Activated CD4-positive, alpha-beta T cell treated with anti-CD3 and anti-CD28 coated beads, Interleukin-2, amount 50 U/mL, for 16 hours (primary cell): ENCODE measurements at places on chromosomes 3 and 15.
A peak's percentile ranks its signal among the peaks of the same experiment; 100 is the strongest.

DNA sequence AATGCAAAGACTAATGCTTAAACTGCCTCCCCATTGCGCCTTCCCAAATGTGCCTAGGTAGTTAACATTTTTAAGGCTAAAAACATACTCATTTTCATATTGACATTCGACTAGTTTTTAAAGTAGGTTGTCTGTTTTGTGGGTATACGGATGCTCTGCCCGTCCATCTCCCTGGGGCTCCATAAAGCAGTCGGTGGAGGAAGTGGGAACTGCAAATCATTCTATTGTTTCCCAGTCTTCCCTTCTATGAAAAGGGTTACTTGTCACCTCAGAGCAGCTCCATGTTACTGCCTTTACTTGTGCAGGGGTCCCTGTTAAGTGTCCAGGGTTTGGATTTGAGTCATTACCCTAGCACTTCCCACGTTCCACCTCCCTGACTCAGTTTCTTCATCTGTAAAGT, 10.9 kb downstream of the CHCHD6 start:
- DNase-seq, result no peak

GRCh38 chr3:158522221-158523136, 48.5 kb upstream of the MLF1 start:
- DNase-seq, result no peak

DNA sequence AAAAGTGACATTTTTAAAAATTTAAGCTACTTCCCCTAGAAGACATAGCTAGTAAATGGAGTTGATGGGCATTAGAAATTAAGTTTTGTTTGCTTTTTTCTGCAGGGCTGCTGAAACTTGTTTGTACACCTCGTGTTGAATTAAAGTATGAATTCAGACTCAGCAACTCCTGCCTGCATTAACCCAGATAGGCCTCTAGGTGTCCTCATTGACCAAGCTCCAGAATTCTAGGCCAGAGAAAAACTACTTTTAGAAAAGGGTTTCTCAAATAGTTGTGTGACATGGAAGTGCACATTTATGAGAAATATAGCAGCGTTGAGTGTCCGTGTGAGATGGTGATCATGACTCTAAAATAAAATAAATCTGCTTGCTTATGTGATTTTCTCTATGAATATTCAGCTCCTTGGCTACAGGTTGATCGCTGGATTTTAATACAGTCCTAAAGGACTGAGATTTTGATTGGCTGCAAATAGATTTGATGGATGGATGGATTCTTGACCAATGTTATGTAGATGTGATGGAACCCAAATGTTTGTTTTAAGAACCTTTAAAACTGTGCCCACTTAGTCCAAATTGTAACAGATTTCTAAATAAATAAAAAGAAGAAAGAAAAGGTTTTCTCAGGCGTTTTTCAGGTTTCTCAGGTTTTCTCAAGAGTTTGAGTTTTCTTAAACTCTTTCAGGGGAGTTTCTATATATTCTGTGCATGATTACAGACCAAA, 39.4 kb upstream of the LMOD3 start:
- DNase-seq, result peak; percentile 74

GRCh38 chr3:150653110-150653561, 50.0 kb downstream of the SELENOT start:
- DNase-seq, result peak; percentile 7

DNA sequence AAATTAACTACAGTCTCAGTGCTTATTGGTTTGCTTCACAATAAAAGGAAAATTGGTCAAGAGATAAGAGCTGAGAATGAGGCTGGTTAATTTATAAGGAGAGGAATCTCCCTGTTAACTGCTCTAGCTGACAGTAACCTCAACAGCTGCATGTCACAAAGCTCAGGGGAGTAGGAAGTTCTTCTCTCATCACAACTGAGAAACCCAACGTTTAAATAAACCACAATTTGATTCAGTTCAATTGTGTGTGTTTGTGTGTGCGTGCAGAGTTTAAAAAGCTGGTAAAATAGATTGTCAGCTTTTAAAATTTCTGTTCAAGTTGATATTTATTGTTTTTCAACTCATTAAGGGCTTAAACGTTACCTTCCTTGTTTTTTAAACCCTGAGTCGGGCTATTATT, 3.5 kb upstream of the TGFBR2 start:
- no peak for DNase-seq

DNA sequence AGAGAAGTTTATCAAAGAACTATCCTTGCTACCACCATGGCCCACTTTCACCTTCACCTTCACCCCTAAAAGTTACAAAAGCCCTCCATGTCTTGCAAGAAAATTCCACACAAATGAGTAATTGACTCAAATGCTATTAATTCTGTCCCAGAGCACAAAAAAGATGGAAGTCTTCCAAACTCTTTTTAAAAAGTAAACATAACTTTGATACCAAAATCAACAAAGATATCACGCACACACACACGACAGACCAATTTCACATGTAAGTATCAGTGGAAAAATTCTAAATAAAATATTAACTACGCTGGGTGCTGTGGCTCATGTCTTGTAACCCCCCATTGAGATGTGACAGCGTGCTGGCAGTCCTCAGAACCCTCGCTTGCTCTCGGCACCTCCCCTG, 1.1 kb upstream of the MCCC1 start:
- DNase-seq, result no peak

- DNase-seq, result no peak
These were observed 12.3 kb upstream of the PLD1 start for GRCh38 chr3:171822431-171823106.

- DNase-seq, result no peak
These were observed 22.6 kb upstream of the C3orf70 start for GRCh38 chr3:185175370-185175987.

DNA sequence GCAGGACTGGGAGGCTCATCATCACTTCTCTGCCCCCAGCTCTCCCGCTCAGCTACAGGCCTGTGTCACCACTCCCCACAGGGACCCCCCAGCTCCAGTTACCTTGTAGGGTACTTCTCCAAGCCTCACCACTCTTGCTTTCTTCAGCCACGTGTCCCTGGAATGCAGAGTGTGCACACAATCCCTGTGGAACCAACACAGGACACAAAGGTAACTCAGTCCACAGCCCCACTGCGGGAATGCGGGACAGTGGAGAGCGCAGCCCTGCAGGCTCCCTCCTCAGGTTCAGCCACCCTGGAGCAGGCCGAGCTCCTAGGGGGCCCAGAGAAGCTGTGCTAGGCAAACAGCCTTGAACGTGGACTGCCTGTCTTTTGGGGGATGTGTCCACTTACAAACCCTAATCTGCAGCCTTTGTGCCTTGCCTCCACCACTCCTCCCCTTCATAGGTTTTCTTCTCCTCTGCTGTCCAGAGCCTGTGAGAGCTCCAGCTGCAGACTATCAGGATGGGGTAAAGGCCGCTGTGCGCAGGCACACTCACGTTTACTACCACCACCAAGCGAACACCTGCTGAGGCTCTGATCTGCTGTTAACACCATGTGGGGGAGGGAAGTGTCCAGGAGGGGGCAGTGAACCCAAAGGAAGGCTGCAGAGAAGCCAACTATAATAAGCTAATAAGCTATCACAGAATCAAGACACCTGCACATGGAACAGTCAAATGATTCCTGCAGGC, 26.0 kb downstream of the XPC start:
- DNase-seq, result no peak

- DNase-seq, result no peak
These were observed 17.4 kb downstream of the KAT2B start for GRCh38 chr3:20057612-20058180.

DNA sequence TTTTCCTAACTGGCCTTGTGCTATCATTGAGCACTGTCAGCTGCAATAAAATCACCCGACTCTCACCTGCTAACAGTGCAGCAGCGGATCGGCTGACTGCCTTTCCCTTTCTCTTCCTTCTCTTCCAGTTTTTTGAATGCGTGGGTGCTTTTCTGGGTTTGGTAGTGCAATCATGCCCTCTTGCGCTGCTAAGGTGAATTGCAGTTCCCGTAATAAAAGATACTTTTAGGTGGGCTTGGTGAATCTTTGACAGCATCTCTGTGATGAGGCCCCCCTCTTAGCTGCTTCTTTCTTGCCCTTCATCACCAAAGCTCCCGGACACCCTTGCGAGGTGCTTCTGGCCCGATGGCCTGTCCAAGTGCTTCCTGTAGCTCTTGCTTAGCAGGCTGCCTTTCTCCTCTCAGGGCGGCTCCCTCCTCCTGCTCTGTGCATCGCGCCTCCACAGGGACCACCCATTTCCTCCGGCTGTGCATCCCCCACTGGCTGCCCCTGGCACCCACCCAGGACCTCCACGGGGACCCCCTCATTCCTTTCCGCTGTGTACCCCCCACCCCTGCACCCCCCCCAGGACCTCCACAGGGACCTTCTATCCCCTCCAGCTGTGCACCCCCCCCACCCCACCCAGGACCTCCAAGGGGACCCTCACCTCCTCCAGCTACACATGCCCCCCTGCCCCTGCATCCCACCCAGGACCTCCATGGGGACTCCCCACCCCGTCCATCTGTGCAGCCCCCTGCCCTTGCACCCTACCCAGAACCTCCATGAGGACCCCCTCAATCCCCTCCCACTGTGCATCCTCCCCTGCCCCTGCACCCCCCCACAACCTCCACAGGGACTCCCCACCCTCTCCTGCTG, 50.8 kb upstream of the RPL32 start:
- DNase-seq, result peak; percentile 50

DNA sequence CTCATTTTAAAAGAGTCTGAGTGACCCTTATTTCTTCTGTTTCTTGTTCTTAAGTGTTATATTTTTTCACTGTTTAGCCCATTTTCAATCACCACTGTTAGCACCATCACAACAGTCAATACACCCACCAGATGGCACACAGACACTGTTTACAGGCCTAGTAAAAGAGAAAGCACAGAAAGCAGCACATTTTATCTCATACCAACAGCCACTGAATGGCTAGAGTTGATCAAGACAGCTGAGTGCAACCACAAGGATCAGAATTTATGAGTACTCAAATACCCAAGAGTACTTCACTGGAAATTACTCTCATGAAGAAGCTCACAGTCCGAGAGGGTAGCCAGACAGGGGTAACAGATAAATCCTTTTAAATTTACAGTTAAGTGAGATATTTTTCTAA, 127.0 kb downstream of the TFDP2 start:
- peak; percentile 54 for DNase-seq

DNA sequence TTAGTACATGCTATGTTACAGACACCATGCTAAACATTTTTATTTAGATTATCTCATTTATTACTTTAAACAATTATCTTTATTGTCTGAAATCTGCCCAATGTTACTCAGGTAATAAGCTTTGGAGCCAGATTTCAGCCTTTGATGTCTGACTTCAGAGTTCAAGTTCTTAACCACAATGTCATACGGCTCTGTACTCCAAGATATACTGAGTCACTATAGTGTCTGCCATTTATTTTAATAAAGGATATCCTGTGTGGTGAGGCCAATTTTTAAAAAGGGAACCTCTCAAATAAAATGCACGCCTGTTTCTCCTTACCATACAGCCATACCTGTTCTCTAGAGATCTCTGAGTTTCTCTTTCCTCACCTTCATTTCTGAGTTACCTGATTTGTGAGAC, 193.1 kb downstream of the EPHA3 start:
- DNase-seq, result no peak

GRCh38 chr3:73622091-73622805, 2.5 kb downstream of the PDZRN3 start:
- no peak for DNase-seq

DNA sequence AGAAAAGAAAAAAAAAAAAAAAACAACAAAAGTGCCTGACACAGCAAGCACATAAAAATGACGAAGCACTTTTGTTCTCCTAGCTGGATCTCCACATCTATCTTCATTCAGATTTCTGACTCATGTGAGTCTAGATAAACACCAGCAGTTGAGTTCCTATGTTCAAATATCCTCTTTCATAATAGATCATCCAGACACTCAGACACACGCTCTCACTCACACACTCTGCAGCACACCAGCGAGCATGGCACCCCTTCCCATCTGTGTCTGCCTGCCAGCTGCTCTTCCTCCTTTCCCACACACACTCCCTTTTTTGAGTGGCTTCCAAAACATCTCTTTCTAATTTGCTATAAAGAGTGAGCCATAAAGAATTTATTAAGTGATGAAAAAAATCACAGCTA, 19.8 kb upstream of the CELF6 start:
- no peak for DNase-seq

- no peak for DNase-seq
These were observed 116.0 kb upstream of the CBLB start for GRCh38 chr3:105984837-105985236.

DNA sequence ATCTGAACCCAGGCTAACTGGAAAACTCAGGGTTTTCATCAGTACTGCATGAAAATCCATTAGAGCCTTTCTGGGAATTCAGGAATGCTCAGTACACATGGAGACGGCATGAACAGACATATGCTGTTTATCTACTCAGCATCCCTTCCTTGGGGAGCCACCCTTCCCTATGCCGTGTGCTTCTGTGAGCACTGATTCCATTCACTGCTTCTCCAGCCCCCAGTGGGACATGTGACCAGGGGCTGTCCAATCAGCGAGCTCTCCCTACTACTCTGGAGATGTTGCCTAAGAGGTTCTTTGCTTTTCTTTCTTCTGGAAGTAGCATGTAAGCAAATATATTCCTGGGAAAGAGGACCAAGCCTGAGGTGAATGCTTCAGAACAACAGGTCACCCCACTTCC, 5.6 kb upstream of the PCOLCE2 start:
- DNase-seq, result no peak

- DNase-seq, result no peak
These were observed 49.4 kb upstream of the FLNB start for GRCh38 chr3:57958642-57959422.

DNA sequence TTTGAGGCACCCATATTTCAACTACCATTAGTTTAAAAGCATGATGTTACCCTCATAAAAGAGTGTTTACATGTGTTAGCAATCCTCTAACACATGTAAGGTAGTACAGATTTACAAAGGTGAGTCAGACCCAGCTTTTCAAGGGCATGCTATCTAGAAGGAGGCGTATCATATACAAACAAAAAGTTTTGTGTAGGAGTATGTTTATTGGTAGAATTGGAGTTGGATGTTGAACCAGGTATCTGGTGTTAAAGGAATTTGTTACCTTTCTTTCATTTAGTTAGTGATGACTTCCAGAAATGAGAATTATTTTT, 2.4 kb downstream of the HACD3 start:
- peak; percentile 42 for DNase-seq

GRCh38 chr3:146088840-146089239, 72.1 kb downstream of the PLOD2 start:
- DNase-seq, result no peak

GRCh38 chr15:67411486-67411885, 109.4 kb upstream of the C15orf61 start:
- DNase-seq, result no peak

DNA sequence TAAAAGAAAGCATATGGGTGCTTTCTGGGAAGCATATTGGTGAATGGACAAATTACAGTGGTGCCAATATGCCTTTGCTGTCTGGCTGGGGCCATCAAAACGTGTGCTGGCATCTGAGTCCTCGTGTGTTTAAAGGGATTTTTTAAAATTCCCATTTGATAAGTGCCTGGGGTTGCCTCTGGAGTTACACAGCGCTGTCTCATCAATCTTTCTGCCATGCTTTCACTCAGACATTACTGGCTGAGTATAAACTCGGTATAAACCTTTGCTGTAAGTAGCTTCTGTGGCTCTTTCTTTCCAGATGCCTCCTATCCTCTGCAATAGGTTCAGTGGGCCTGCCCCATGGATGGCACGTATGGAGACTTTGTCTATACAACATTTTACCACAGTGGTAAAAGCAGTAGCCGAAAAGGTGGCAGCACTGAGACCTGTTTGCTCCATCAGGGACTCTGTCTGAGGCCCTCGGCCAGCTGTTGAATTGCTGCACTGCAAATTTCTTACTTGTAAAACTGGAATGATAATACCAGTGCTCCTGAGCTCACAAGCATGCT, 195.5 kb downstream of the LPP start:
- no peak for DNase-seq

- DNase-seq, result no peak
These were observed 318.8 kb upstream of the GBE1 start for GRCh38 chr3:82080261-82080660.

- no peak for DNase-seq
These were observed 10.7 kb downstream of the CCR3 start for GRCh38 chr3:46252980-46253379.
